NCI-H446 treated with DMSO at 0.1 percent for 48 hours (cell line): ENCODE measurements at places on chromosomes 12 and 14.
A peak's percentile ranks its signal among the peaks of the same experiment; 100 is the strongest.

DNA sequence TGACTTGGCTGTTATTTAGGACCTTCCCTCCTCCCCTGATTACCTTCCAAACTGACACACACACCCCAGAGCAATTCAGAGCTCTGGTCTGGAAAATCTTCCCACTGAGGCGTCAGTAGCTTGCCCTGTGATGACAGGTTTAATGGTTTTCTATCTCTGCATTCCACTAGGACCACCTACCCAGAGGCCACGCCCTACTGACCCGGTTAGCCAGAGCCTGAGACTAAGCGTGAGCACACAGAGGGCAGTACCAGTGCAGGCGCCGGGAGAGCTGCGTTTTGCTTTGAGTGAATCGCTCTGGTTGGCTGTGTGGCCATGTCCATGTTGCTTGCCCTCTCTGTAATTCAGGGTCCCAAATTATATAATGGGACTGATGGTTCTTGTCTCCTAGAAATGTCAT, 36.2 kb upstream of the ATP2A2 start:
- DNase-seq: no peak

- DNase-seq: no peak
Measured at GRCh38 chr12:107557026-107557425, 128.6 kb upstream of the PWP1 start.

DNA sequence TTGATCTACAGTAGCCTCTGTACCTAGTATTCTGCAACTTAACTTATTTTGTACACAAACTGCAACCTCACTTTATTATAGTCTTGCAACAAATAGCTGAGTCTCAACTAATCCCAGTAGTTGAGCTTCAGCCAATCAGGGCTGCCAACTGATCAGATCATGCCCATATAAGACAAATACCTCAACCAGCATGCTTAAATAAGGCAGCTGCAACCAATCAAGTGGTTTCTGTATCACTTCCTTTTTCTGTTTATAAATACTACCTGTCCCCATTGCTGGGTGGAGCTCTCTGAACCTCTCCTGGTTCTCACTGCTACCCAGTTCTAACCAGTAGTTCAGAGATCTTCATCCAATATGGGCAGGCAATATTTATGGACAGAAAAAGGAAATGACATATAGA, 248.5 kb upstream of the FBXO33 start:
- DNase-seq: no peak

DNA sequence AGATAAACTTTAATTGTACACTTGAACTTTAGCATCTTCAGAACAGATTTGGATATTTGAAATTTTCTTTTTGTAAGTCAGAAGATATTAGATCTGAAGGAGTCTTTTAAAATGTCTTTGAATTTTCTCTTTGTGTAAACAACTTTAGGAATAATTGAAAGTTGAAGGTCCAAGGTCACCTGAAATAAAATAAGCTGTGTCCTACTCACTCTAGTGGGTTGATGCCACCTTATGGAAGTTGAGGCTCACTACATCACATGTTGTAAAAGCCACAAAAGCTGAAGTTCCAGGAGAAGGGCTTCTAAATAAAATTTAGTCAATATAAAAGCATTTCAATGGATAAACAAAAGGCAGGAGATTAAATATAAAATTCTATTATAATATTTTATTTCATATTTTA, 122.0 kb upstream of the ATXN7L3B start:
- no peak for DNase-seq

DNA sequence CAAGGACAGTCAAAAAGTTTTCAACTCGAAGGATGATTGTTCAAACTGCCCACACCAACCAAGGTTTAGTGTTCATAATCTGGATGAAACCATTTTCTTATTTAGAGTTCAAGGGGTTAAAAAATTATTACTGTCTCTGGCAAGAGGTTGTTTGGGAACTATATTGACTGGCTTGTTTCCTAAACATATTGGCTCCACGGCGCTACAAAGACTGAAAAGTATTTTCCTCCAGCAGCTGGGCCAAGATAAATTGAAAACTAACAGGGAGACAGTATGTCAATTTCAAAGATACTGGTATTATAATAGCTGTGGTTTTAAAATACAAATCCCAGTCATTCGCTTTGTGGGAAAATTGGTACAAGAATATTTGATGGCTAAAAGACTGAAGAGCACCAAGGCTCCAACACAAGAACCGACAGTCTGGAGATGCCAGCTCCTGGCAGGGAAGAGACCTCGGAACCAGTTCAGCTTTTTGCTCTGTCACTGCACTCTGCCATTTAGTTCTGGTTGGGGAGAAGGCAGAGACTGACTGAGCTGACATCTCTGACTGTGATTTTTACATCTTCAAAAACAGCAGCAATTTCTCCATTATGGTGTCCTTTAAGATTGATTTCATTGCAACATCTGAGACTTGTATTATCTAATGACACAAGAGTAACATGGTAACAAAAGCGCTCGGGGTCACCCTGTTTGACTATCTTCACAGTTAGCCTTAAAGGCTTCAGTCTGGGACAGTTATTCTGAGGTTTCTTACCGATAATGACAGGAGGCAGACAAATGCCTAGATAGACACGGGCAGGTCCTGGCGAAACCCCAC, 62.0 kb downstream of the ST8SIA1 start:
- no peak for DNase-seq

- peak; percentile 29 for DNase-seq
Measured at GRCh38 chr12:45130881-45131281, 80.0 kb upstream of the DBX2 start.

DNA sequence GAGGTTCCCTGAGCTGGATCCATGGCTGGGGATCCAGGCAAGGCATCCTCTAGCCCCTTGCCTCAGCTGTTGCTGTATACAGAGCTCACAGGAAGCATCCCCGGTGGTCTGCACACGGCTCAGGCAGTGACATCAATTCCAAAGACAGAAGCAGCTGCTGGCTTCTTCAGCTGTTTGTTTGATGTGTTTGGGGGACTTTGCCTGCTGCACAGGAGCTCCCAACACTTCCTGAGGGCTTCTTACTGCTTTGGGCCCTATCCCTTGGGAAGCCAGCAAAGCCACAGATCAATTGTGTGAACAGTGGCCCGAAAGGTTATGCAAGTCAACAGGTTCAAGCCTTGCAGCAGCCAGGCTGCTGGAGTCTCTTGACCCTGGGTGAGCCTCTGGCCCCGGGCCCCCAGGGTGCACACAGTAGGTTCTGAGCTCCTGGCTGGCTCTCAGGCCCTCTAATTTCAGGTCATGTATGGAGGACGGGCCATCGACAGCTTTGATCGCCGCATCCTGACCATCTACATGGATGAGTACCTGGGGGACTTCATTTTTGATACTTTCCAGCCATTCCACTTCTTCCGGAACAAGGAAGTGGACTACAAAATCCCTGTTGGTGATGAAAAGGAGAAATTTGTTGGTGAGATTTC, 42.6 kb downstream of the CCDC92 start:
- DNase-seq: no peak

DNA sequence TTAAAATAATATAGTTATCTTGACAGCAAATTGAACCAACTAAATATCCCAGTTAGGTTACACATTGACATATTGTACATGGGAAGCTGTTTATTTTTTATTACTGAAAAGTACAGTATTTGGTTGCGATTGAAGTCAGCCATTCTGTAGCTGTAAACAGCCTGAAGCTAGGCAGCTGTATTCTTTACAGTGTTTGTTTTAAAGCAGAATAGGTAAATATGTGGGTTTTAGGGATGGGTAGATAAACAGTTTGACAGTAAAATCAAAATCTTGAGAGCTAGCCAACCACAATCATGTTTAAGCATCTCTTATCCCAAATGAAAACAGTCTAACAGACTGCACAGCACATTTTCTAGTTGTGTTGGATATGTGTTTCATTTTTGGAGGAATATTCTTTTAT, 45.7 kb downstream of the TTC6 start:
- DNase-seq: no peak

GRCh38 chr14:102574281-102575159, 17.9 kb upstream of the RCOR1 start:
- DNase-seq: no peak

GRCh38 chr14:25150934-25151790, 101.2 kb upstream of the STXBP6 start:
- DNase-seq: peak; percentile 49

GRCh38 chr12:30828686-30829085, 73.9 kb upstream of the CAPRIN2 start:
- DNase-seq: no peak

DNA sequence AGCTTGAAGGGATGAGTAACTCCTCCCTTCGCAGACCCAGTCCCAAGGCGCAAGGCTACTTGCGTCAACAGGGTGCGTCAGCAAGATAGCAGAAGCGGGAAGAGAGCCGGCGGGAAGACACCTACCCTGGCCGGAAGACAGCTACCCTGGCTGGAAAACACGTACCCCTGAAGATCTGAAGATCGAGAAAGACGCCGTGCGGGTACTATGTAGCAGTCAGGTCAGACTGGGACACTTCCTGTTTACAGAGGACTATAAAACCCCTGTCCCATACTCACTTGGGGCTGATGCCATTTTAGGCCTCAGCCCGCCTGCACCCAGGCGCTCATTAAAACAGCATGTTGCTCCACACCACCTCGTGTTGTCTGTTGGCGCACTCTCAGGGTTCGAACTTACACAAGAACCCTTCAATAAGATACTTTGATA, 80.9 kb downstream of the ABCD2 start:
- no peak for DNase-seq

GRCh38 chr14:68791902-68792677, 777 bp downstream of the ZFP36L1 start:
- DNase-seq: no peak

- no peak for DNase-seq
Measured at GRCh38 chr14:69666112-69666511, 54.7 kb downstream of the SUSD6 start.
